Anterior cingulate cortex (tissue), 58 donors: ENCODE measurements at places on chromosomes 6 and 20.

- no peak for DNase-seq
Measured at GRCh38 chr20:47198996-47199552, 157.4 kb downstream of the ZMYND8 start.

DNA sequence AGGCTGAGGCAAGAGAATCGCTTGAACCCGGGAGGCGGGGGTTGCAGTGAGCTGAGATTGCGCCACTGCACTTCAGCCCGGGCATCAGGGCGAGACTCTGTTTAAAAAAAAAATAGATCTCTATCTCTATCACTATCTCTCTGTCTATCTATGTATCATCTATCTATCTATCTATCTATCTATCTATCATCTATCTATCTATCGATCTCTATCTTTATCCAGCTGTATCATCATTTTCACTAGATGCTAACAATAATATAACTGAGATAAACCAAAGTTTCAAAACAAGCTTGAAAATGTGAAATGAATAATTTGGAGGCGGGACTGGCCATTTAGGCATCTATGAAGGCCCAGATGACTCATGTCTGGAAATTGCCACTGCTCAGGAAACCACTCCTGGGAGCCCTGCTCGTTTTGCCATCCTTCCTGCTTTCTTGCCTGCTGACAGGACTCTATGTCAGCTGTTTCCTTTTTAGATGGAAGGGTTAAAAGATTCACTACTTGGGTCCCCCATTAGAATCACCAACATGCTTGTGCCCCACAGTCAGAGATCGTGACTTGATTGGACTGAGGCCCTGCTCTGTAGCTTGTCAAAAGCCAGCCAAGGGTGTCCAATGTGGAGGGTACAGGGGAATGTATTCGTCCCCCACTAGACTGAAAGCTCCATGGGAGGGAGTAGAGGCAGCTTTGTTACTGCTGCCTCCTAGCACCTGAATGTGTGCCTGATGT, 61.7 kb downstream of the UTRN start:
- no peak for DNase-seq

DNA sequence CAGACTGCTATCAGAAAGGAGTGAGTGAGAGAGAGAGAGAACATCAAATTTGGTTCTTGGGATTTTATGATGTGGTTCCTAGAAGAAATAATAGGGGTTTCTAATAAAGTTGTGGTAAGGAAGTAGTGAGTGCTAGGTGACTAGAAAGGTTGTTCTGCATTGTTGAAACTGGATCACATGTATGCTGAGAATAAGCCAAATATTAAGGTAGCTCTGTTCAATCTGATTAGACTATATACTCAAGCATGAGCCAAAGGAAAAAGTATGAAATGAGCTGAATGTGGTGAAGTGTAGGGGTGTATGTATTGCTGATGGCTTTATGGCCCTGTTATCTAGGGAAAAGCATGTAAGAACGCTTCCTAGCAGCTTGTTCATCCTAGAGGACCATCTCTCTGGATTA, 63.0 kb upstream of the IMPG1 start:
- no peak for DNase-seq

GRCh38 chr20:19508449-19508848, 249.6 kb upstream of the RIN2 start:
- no peak for DNase-seq

DNA sequence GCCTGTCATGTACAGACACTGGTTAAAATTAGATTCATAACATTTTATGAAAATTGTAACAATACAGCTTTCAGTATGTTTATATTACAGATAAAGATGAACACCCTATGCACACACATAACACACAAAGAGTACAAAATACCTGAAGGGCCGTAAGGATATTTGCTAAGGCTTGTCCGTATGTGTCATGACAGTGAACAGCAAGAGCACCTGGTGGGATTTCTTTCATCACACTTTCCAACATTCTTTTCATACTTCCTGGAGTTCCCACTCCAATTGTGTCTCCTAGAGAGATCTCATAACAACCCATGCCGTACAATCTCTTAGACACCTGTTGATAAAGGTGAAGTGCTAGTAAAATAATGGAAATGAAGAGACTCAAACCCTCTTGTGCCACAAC, 83.7 kb downstream of the HMGCLL1 start:
- DNase-seq, result no peak

GRCh38 chr20:61638802-61639585, 386.9 kb downstream of the CDH4 start:
- DNase-seq, result no peak

- no peak for DNase-seq
Measured at GRCh38 chr20:19699180-19699971, 58.7 kb upstream of the RIN2 start.

- no peak for DNase-seq
Measured at GRCh38 chr20:39312676-39313075, 350.5 kb downstream of the DHX35 start.

GRCh38 chr20:14792915-14793314, 455.5 kb upstream of the FLRT3 start:
- no peak for DNase-seq

GRCh38 chr6:134253681-134254080, 64.2 kb downstream of the SGK1 start:
- peak; percentile 17 for DNase-seq

DNA sequence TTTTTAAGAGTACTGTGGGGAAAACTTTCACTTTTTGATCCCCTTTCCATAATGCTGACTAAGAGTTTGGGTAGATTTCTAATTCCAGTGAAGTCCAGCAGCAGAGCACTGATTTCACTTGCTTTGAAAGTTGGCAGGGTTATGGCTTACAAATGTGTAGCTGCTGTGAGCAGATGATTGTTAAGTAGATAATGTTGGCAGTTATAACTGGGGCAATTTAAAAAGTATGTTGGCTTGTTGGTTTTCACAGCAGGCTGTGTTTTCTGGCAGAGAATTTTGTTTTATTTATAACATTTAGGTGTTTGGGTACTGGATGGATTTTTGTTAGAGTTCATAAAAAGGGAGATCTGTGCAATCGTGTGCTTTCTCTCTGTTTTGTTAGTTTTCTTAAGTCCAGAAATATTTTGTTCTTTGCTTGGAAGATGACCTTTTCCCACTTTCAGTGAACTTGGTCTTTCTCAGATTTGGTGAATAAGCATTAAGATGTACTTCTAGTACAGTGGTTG, 31.4 kb downstream of the AFDN start:
- DNase-seq, result no peak

DNA sequence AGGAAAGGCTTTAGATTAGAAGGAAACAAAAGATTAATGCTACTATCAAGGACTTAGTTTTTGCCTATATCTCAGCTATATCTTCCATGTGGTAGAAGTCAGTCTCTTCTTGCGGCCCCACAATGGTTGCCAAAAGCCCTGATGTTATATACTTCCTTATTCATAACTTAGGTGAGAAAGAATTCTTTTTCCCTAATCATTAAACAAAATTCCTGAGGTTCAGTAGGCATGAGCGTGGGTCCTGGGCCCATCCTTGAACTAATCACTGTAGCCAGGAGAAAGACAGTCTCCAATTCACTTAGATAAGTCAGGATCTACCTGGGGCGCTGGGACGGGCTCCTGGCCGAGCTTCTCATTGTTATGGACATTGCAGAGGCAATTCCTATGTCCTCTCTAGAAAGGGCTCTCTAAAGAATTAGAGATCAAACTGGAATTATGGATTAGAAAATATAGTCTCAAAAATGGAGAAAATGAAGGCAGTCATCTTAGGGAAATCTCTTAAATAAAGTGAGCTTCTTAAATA, 134.3 kb downstream of the KIF6 start:
- DNase-seq, result no peak

- DNase-seq, result no peak
Measured at GRCh38 chr6:158920311-158920905, 79.6 kb downstream of the RSPH3 start.

DNA sequence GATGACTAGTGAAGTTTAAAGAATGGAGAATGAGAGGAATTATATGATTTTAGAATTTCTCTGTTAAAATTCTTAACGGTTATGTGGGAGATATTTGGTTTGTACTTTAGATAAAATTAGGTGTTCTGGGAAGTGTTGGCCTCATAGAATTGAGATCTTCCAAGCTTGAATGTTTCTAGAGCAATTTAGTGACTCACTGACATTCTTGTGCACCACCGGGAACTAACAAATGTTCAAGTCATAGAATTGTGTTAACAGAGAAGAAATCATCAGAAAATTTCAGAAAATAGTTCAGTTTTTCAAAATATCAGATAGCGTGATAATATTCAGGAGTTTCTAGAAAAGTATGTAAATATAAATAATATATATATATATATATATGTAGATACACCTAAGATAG, 67.9 kb upstream of the BMP5 start:
- no peak for DNase-seq

- DNase-seq, result peak; percentile 20
Measured at GRCh38 chr6:43608310-43608763, 20.7 kb downstream of the GTPBP2 start.

DNA sequence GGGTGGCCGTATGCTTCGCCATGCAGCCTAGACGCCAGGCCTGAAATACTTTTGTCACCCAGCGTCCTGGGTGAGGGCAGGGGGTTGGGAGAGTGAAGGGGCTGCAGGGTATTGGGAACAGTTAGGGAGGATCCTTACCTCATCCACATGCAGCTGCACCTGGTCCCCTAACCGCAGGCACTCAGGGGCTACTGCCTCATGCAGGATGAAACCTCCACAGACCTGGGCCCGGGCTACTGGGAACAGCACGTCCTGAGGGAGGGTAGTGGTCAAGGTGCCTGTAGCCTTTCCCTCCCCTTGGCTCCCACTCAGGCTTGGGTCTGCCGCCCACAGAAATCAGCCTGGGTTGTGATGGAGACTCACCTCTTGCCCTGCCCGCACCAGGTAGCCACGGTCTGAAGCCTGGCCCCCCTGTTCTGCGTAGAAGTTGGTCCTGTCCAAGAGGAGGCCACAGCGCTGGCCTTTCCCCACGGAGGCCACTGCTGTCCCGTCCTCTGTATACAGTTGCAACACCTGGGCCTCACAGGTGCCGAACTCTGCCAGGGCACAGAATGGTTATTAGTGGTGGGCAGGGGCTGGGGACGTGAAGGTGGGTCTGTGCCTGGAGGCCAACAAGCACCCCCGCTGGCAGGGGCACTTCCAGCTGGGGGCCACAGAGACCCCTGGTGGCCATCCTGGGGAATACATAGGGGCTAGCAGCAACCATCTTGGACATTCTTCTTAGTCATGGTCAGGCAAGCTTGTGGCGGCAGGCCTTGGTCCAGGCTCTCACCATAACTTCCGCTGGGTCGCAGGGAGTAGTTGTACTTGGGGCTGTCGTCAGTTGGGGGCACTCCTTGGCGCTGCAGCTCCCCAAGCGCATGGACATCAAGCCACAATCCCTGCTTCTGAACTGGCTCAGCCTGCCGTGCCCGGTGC, 8.6 kb downstream of the AARS2 start:
- DNase-seq, result no peak

- DNase-seq, result no peak
Measured at GRCh38 chr6:168208854-168209253, 110.7 kb downstream of the DACT2 start.

DNA sequence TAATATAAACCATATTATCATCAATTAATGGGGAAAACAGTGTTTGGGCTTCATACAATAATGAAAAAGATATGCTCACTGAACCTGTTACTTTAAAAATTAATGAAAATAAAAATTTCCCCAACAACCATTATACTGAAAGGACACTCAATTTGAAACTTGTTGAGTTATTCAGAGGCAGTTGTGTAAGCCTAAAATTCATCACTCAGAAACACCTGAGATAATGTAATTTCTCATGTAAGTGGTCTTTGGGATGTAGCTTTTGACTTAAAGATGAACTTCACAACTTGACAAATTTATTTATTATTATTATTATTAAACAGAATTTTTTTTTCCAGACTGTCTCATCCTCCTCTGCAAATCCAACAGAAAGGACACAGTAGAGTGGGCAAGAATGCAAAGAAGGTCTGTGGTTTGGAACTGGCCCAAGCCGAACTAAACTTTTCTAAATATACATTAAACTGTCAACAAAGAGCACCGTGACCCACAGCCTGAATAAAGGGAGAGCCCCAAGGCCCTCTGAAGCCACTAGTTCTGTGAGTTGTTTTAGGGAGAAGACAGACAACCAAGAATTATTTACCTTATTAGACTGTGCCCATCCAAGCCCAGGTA, 32.2 kb upstream of the HEY2 start:
- DNase-seq, result no peak

DNA sequence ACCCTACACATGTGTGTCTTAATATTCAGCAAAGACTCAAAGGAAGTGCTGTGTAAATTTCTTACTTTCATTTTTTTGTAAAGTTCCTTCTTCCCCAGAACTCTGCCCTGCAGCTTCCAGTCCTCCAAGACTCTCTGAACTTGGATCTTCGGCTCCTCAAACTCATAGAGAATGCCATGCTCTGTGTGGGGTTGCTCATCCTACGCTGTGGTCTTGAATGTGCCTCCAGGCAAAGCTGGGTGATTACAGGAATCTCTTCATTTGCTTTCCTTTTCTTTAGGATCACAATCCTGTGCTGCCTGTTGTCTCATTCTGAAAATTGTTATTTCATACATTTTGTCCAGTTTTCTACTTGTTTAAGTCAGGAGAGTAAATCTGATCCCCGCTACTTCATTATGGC, 14.5 kb upstream of the CDC5L start:
- DNase-seq, result no peak

DNA sequence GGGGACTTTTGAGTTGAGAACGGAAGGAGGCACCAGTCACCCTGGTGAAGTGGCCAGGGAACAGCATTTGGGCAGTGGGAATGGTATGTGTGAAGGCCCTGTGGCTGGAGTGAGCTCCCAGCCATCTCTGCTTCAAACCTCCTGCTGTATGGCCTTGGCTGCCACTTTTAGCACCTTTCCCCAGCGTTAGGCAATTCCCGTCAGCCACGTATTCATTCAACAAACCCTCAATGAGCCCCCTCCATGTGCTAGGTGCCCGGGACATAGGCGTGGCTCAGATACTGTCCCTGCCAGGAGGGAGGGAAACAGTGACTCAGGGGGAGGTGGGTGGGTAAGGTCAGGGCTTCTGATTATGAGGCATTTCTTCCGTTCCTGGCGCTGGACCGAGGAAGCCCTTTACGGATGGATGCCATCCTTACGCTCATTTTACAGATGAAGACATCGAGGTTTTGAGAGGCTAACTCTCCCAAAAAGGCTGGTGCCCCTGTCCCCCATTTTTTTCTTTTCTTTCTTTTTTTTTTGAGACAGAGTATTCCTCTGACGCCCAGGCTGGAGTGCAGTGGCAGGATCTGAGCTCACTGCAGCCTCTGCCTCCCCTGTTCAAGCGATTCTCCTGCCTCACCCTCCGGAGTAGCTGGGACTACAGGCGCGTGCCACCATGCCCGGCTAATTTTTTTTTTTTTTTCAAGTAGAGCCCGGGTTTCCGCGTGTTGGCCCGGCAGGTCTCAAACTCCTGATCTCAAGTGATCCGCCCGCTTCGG, 37.5 kb downstream of the SRC start:
- no peak for DNase-seq
